Stimulated activated CD8-positive, alpha-beta memory T cell treated with anti-CD3 and anti-CD28 coated beads, Interleukin-4, amount 100 ng/mL, for 1 hour (primary cell): ENCODE measurements at places on chromosomes 12 and 14.
A peak's percentile ranks its signal among the peaks of the same experiment; 100 is the strongest.

GRCh38 chr12:40254455-40255085 is 29.8 kb downstream of the LRRK2 start:
- DNase-seq, result no peak

DNA sequence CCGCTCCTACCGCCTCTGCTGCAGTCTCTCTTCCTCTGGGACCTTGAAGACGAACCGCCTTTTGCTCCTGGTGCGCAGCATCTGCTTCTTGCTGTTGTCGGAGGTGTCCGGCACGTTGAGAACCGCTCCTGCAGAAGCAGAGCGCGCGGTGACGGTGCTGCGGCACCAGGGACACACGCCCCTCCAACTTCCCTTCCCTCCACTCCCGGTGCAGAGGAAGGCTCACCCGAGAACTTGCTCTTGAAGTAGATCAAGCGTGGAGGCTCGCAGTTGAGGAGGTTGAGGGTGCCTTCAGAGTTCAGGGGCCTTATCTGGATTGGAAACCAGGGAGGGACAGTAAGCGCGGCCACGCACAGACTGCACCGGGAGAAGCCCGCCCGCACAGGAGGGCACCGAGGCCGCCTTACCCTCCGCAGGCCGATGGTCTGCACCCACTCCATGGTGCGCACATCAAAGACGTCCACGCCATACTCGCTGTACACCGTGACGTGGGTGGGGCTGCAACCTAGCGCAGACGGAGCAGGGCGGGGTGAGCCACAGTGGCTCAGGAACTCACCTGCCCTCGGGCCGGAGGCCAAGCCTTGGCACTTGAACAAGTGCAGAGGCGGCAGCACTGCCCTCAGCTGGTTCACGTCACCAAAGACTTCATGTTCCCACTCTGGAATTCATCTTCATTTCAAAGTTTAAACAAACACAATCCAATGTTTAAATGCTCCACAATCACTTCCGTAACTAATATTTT is 17.5 kb downstream of the AMN start:
- no peak for DNase-seq

DNA sequence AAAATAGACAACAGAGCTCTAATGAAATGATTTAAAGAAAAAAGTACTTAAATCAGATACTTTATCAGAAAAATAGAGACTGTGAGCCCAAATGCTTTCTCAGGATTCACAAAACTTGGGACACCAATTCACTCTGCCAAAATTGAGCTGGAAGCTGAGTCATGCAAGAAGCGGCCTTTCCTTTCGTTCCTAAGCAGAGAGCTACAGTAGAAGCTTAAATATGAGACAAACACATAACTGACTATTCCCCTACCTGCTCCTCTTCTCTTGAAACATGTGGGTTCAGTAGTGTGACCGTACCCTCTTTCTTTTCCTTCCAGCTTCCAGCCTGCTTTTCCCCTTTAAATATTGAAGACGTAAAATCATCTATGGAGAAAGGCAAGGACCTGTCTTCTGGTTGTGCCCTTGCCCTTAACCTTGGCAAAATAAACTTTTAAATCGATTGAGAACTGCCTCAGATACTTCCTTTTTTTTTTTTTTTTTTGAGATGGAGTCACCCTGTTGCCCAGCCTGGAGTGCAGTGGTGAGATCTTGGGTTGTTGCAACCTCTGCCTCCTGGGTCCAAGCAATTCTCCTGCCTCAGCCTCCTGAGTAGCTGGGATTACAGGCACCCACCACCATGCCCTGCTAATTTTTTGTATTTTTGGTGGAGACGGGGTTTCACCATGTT is 4.4 kb upstream of the SDS start:
- DNase-seq, result no peak

DNA sequence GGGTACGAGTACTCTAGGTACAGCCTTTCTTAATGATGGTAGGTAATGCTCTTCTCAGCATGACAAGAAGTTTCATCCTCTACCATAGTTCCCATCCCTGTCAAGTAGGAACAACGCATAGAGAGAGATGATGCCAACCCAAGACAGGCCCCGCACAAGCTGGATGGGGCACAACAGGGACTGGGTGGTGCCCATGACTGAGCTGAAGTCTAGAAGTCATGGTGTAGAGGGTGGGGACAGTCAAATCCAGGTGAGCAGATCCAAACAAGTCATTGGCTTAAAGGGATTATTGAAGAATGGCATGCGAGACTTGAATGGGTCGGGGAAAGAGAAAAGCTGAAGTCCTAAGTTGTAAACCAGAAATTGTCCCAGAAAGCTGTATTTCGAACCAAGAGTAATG is 84.2 kb upstream of the MDM1 start:
- no peak for DNase-seq

GRCh38 chr12:51938726-51939125 is 12.8 kb upstream of the ACVR1B start:
- no peak for DNase-seq

- DNase-seq, result no peak
These were observed 11.2 kb upstream of the LRP1-AS start for GRCh38 chr12:57158665-57159064.

DNA sequence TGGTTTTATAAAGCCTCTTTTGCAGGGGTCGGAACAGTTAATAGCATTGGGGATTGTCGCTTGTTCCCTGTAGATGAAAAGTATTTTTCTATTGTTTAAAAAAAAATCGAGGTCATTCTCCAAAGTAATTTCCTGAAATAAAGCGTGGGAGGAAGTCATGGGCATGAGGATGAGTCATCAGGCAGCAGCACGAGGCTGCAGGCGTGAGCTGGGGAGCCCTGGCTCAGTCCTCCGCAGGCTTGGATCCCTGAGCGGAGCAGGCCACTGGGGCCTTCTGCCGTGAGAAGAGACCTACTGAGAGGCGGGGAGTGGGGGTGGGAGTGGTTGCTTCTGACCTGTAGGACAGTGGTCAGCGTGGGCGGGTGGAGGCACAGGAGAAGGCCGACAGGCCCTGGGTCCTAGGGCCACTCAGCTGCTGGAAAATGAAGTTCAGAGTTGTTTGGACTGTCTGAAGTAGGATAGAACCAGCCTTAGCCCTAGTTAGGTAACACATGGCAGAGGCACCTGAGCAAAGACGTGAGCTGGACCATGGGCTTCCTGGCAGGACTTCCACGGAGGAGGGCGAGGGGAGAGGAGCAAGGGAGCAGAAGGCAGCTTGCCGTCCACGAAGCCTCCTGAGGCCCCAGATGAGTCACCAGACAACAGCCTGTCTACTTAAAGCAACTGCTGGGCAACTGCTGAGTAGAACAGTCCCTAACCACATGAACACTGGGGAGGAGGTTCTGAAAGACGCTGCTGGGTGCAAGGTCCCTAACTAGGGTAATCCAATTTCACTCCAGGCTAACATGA is 21.1 kb upstream of the LGALS3 start:
- DNase-seq, result no peak

DNA sequence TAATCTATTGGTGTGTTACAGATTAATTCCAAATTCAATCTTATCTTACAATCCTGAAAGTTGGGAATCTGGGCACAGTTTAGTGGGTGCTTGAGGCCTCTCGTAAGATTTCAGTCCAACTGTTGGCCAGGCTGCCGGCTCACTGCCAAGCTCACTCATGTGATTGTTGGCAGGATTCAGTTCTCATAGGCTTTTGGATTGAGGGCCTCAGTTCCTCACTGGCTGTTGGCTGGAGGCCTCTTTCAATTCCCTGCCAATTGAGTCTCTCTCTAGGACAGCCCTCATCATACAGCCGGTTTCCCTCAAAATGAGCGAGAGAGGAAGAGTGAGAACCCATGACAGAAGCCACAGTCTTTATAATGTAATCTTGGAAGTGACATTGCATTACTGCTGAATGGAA is 123.5 kb upstream of the FBXO33 start:
- DNase-seq, result no peak

GRCh38 chr12:46898989-46899388 is 73.2 kb upstream of the SLC38A4 start:
- DNase-seq, result no peak

DNA sequence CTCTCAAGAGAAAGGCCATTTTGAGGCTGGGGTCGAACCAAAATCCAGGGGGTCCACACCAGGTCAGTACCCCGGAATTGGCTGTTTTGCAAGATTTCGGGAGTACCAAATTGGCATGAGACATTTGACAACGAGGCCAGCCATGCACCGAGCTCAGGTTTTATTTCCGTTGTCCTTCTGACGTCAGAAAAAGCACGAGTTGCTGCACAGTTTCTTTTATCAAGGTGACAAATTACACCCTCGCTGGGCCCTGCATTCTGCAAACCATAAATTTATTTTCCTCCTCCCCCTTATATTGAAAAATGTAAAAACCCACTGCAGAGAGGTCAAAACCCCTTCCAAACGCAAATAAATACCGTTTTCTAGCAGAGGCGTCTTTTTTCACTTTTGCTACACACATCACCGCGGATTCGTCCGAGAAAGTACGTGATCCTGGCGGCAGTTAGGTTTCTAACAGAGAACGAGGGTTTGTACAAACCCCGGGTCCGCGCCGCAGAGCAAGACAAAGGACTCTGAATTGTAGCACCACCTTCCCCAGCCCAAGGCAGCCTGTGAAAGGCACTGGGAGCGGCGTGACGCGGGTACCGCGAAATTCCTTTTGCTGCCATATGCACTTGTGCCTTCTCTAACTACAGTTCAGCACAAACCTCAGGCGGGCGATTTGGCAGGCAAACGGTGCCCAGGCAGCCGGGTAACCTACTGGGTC is 1.8 kb downstream of the SLC38A1 start:
- peak; percentile 28 for DNase-seq

DNA sequence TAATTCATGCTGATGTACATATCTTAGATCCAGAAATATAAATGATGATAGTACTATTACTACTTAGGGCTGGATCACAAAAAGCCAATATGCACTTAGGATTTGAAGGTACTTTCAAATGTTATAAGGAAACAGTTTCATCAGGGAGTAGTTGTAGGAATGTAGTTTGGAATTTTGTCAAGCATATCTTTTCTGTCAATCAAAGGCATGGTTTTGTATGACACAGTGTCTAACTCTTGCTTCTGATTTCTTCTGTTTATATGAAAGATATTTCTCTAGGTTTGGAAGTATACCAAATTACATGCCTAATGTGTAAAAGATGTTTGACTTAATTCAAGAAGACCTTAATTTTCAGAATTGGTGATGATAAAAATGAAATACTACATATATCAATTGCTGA is 135.7 kb downstream of the RAD51B start:
- DNase-seq, result no peak

DNA sequence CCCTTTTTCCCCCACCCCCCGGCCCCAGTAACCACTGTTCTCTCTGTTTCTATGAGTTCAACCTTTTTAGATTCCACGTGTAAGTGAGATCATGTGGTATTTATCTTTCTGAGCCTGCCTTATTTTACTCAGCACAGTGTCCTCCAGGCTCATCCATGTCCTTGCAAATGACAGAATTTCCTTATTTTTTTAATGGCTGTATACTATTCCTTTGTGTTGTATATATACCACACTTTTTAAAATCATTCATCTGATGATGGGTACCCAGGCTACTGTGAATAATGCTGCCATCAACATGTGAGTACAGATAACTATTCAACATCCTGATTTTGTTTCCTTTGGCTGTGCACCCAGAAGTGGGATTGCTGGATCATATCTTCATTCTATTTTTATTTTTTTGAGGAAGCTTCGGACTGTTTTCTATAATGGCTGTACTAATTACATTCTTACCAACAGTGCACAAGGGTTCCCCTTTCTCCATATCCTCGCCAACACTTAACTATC is 54.7 kb downstream of the DDX51 start:
- DNase-seq, result no peak

DNA sequence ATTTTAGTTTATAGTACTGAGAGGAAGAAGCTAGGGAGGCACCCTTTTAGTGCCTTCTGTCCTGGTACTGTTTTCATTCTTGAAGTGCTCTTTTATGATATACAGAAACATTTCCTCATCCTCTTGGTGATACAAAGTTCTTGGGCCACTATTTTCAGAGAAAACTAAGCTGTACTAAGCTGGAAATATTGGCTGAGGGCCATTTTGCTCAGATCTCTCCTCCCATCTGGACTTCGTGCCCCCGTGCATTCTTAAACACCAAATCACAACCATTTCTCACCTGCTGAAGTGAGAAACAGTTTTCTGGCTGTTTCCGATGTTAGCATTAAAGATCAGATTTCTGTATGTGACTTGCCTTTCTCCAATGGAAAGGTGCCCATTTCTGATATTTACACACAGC is 158.9 kb downstream of the FBXL14 start:
- DNase-seq, result no peak

- DNase-seq, result no peak
These were observed 80.4 kb upstream of the EEA1 start for GRCh38 chr12:93009533-93009932.
